ENCODE measurements at places on chromosomes 11 and 22. TPM values are rescaled to one million over a fixed set of nuclear protein-coding genes. Genes with fewer than 3 reads are reported as not detected.

The VPREB3 gene
- not detected for total RNA-seq

GRCh38 chr11:70483077-70483861 is 84.9 kb downstream of the CTTN start:
- no peak for DNase-seq
- H3K27ac ChIP-seq: no peak overlapping the region
- H3K27me3 ChIP-seq: no peaks in the 10 kb centered on the region

DNA sequence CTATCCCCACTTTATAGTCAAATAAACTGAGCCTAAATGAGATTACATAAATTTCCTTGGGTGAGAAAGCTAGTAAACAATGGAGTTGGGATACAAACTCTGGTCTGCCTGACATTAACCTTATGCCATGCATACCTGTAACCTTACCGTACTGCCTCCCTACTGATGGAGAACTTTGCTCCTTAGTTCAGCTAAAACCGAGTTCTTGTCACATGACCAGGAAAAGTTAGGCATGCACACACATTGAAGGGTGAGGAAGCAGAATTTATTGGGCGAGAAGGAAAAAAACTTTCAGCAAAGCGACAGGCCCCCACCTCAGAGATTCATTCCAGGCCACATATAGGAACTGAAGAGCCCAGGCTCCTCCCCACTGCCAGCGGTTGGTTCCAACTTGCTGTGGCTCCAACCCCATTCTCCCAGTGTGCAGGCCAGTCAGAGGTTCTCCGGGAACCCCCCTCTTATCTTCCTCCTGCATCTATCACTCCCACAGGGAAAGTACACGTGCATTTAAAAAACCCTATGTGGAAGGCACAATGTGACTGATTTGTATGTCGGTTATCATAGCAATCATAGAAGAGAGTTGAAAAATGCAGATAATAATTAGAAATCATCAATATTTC is 3.2 kb upstream of the PIWIL4 start:
- no peaks in the 10 kb centered on the region for H3K4me1 ChIP-seq
- H3K27ac ChIP-seq: no peak overlapping the region
- H3K4me3 ChIP-seq: no peak overlapping the region
- DNase-seq: no peak
- H3K27me3 ChIP-seq: no peaks in the 10 kb centered on the region

- H3K4me1 ChIP-seq: peaks cover 5% of the 10 kb centered on the region
- no peak for DNase-seq
- H3K27ac ChIP-seq: no peak overlapping the region
- H3K27me3 ChIP-seq: no peaks in the 10 kb centered on the region
These were observed 8.1 kb upstream of the MYH9 start for GRCh38 chr22:36395915-36396314.

Measured in naive thymus-derived CD4-positive, alpha-beta T cell (primary cell).